ENCODE measurements at places on chromosomes 11 and 22.
A peak's percentile ranks its signal among the peaks of the same experiment; 100 is the strongest.

GRCh38 chr11:9689721-9690120 is 25.8 kb downstream of the SWAP70 start:
- no peak for DNase-seq

DNA sequence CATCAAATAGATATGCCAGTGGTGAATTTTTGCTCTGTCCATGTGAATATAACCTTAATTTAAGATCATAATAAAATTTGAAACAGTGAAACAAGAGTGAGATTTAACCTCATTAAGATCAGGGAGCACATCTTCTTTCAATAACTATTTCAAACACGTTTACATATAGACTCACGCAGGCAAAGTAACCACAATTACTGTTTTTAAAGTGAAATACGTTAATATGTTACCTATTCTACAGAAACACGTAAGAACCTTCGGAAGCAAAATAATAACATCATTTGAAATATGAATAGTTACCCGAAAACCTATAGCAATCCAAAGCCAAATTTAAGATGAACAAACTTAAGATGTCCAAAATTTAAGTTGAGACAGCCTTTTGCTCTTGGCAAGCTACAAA is 136.2 kb upstream of the ZC3H12C start:
- no peak for DNase-seq

DNA sequence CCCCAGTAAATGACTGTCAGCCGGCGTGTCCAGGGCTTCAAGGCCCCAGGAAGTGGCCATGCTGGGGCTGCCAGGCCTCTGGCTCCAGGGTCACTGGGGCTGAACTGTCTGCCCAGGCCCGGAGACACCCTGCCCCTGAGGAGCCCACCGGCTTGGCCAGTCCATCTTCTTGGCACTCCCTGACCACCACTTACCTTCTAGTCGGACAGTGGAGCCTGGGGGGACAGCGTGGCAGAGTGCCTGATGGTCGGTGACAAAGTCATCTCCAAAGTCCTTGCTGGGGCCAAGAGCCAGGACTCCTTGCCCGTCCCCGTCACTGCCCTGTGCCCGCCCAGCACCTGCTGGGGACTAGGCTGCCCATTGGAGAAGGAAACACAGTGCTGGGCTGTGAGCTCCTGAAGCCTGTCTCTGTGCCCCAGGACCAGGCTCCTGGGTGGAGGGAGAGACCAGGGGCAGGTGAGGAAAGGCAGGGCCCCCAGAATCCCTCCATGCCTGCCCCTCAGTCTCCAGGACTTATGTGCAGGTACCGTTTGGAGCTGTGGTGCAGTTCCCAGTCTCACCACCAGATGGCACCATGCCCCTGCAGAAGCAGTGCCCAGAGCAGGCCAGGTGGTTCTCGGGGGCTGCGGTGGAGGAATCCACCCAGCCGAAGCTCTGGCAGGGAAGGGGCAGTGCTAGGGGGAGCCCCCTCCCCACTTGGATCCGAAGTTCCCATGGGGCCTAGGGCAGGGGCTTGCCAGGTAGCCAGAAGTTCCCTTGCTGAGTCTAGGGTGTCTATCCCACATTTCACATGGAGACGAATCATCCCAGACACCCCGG is 6.0 kb upstream of the CCDC188 start:
- DNase-seq = peak; percentile 88

DNA sequence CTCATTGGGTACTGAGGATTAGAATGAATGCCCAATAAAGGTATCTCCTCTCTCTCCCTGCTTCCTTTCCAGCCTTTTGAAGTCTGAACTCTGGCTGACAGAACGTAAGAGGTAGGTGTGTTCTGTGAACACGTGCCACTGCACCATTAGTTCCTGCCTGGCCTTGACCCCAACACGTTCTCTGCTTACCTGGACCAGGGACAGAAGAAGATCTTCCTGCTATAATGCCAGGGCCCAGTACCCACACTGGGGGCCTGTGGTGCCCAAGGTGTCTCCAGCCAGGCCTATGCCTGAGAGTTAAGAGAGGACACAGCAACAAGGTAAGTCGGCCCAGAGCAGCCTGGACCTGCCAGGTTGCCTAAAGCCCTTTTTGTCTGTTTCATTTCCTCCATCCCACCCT is 147.7 kb upstream of the TIMP3 start:
- DNase-seq = no peak

DNA sequence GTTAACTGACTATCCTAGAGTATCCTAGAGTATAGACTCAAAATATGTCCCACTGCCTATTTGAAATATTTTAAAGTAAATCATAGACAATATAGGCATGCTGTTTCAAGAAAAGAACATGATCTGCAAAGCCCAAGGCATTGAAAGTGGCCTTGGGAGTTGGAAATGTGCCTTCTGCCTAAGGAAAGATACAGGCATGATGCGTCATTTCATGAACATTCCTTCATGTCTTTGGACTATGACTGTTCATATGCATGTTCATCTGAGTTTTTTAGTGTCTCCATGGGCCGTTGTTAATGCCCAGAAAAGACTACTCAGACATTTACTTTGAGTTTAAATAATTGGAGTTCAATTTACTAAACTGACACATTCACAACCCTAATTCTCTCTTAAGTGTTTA is 69.7 kb upstream of the PRDM11 start:
- DNase-seq = no peak

DNA sequence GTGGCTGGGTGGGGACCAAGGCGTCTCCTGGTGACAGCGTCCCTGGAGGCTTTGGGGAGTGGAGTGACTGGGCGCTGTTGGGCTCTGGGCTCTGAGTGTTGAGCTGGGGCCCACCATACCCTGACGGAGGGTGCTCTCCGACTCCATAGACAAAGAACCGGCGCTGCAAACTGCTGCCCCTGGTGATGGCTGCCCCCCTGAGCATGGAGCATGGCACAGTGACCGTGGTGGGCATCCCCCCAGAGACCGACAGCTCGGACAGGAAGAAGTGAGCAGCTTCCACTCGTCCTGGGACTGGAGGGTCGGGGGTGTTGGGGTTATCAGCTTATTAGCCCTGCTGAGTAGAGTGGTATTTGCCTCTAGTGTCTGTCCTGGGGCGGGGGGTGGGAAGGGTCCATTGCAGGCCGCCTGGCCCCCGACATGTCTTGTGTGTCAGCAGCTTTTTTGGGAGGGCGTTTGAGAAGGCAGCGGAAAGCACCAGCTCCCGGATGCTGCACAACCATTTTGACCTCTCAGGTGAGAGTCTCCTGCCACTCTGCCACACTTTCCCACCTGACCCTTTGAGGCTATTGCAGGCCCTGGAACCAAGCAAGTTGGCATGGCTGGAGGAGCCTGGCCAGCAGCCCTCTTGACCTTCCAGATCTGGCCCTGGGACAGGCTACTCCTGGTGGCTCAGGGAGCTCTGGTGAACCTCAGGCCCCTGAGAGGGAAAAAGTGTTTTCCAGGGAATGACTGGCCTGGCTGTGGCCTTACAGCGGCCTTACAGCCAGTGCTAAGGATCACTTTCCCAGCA is 7.6 kb downstream of the CLDN5 start:
- DNase-seq = no peak

- DNase-seq = no peak
These were observed 125.3 kb downstream of the APOL5 start for GRCh38 chr22:35842954-35843353.

DNA sequence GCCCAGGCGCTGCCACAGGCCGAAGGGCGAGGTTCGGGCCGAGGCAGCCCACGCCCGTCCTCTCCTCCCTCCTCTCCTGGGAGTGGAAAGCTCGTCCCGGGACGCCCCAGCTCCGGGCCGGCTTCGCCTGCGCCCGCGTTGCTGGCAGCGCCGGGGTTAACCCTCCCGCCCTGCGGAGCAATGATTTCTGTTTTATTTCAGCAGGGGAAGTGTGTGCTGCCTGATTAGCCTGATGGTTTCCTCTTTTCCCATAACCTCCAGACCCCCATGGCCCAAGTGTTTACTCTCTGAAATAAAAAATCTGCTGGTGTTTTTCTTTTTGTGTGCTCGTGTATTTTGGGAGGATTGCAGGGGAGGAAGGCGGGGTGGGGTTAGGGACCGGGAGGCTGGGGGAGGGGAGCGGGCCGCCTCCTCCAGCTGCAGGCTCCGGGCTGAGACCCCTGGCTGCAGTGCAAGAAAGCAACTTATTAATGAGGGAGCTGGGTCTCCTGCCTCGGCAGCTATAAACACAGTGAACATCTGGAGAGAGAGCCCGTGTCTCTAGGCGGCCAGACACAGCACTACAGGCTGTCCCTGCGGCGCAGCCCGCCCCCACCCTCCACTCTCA is 38.6 kb downstream of the ETS1 start:
- peak; percentile 25 for DNase-seq

- DNase-seq = no peak
These were observed 1424.9 kb downstream of the TBC1D22A start for GRCh38 chr22:48187356-48187755.

GRCh38 chr11:44162662-44163061 is 67.2 kb downstream of the EXT2 start:
- DNase-seq = no peak

DNA sequence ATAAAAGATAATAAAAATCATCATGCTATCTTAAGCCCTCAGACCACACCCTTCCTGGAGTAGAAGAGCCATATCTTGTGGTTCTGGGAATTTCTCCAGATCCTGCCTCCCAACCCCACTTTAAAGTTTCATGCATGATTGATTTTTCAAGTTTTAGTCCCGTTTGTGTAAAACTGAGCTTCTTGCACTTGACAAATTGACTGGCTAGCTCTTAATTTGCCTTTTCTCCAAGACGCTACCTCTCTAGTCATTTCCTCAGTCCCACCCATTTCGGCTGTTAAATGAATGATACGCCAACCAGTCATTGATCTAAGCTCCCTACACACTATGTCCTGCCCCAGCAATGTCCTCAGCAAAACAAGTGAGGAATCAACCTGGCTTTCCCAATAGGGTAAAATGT is 71.8 kb upstream of the TEAD1 start:
- no peak for DNase-seq

DNA sequence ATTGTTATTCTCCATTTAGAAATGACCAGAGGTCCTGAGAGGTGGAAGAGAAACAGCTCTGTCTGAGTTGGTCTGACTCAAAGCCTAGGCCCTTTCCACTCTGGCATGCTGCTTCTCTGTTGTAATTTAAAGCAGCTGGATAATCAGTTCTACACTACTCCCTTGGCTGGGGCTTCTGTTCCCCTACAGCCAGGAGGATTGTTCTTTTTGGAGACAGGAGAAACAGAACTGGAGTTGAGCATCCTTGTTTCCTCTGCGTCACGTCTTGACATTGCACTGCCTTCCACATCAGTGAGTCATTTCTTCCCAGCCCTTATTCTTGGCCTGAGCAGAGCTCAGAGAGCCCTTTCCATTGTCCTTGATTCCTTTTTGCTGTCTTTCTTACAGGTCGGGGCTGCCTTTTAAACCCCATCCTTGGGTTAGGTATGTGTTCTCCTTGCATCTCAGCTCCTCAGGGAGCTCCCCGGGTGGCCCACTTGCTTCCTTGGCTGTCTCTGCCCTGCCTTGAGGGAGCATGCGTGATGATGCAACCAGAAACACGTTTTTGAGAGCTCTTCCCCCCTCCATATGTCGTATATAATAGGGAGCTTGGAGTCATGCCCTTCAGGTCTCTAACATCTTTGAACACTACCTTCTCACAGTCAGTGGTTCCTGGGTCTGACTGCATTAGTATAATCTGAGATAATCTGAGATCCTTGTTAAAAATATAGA is 35.7 kb downstream of the CYB5R2 start:
- DNase-seq = no peak

DNA sequence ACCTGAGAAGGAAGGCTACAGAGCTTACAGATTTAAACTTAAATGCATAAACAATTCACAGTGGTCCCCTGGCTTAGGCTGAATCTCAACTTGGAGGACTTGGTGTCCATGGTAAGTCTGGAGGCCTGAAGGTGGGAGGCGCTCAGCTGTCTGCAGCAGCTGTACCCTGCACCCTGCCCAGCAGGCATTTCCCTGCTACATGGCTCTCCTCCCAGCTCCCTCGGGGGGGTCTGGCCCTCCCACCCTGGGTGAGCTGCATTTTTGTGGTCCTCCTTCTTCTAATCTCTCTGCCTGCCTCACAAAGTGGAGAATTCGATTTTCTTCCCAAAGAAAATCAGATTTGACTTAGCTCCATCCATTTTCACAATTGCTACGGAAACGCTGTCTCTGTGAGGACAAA is 273.2 kb downstream of the KIRREL3 start:
- no peak for DNase-seq

- DNase-seq = no peak
These were observed 113.4 kb downstream of the CASP12 start for GRCh38 chr11:104784684-104785460.

DNA sequence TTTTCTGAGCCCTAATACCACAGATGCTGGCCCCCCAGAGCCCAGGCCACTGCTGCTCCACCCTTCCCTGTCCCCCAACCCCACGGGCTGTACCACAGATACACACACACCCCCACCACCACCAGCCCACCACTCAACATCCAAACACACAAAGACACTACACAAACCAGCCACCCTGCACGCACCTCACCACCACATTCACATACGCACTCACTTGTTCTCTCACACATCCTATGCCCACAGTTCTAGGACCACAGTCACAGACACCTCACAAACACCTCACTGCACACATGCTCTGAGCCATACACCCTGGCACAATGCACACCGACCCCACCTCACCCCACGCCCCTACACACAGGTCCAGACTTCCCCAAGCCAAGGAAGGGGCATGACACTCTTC is 22.5 kb upstream of the OAF start:
- no peak for DNase-seq

GRCh38 chr11:128727796-128728431 is 34.0 kb downstream of the FLI1 start:
- no peak for DNase-seq

GRCh38 chr22:22576244-22576988 is 17.4 kb upstream of the PRAME start:
- DNase-seq = no peak

DNA sequence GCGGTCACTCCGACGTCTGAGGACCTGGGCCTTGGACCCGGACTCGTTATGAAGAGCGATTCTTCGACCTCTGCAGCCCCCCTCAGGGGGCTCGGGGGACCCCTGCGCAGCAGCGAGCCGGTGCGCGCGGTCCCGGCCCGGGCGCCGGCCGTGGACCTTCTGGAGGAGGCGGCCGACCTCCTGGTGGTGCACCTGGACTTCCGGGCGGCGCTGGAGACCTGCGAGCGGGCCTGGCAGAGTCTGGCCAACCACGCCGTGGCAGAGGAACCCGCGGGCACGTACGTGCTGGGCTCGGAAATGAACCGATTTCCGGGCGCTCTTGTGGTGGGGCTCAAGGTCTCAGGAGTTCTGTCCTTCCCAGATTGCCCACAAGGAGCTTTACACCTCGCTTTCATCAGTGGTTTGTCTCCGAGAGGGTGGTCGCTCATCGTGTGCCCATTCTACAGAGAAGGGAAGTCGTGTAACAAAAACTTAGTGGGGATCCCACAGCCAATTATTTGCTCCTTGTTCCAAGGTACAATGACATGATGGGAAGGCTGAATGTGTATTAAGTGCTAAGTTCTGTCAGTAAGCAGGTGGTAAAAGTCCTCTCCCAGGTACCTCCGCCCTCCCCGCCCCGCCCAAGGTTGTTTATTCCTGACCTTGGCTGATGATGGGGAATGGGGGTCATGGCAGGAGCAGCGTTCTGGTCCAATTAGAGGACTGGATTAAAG is 695 bp downstream of the PEX26 start:
- no peak for DNase-seq

GRCh38 chr11:10377183-10377582 is 72.3 kb downstream of the ADM start:
- DNase-seq = no peak

GRCh38 chr11:66958956-66959274 is 732 bp upstream of the PC start:
- no peak for DNase-seq
